ENCODE measurements at places on chromosomes 11 and 22.

GRCh38 chr11:61972672-61973475 lies 5.4 kb upstream of the FTH1 start:
- H3K4me3 ChIP-seq = peak overlapping the region; percentile 1
- H3K27me3 ChIP-seq = no peaks in the 10 kb centered on the region
- peaks cover 82% of the 10 kb centered on the region for H3K4me1 ChIP-seq

GRCh38 chr22:17978027-17978426 lies 46.3 kb downstream of the MICAL3 start:
- H3K27me3 ChIP-seq = no peaks in the 10 kb centered on the region
- no peak overlapping the region for H3K27ac ChIP-seq
- DNase-seq = no peak
- peaks cover 16% of the 10 kb centered on the region for H3K4me1 ChIP-seq
- no peak overlapping the region for H3K4me3 ChIP-seq

DNA sequence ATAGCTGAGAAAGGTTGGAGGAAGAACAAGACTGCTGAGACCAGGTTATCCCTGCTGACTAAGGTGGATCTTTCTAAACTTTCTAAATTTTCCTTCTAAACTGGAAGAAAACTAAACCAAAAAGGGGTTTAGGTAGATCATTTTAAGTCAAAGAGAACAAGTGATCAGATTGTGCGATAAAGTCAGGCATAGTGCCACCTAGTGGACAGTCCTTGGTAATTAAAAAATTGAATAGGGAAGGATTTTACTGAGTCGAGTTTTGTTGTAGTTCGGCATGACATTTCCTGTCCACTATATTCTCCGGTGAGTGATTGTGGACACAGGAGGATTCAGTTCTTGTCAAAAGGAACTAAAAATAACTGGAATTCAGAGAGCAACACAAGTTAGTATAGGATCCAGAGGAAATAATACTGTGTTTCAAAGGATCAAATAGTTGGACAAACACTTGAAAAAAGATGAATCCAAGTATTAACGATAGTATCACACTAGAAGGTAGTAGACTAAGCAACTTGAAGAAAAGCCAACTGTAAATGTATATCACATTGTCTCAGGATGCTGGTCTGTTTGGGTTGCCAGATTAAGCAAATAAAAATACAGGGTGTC lies 1236.4 kb downstream of the FAM181B start:
- H3K36me3 ChIP-seq = no peaks in the 10 kb centered on the region
- H3K4me1 ChIP-seq = peaks cover 4% of the 10 kb centered on the region
- no peak overlapping the region for H3K27ac ChIP-seq
- H3K4me3 ChIP-seq = no peak overlapping the region

DNA sequence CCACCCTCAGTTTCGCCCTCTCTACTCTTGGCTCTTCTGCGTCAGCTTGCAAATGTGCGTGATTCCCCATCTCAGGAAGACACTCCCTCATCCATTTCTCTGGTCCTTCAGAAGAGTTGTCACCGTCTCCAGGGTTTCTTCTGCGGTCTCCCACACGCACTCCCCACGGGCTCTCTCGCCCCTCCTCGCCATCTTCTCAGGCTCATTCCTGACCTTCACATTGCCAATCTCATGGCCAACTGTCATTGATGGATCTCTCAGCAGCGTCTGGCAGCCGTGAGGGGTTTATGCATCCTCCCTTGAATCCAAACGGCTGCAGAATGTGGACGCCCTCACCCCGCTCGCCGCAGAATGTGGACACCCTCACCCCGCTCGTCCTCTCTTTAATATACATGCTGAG lies 10.5 kb downstream of the SYNGR1 start:
- H3K27ac ChIP-seq = no peak overlapping the region
- DNase-seq = no peak
- peaks cover 41% of the 10 kb centered on the region for H3K4me1 ChIP-seq
- H3K4me3 ChIP-seq = no peak overlapping the region

DNA sequence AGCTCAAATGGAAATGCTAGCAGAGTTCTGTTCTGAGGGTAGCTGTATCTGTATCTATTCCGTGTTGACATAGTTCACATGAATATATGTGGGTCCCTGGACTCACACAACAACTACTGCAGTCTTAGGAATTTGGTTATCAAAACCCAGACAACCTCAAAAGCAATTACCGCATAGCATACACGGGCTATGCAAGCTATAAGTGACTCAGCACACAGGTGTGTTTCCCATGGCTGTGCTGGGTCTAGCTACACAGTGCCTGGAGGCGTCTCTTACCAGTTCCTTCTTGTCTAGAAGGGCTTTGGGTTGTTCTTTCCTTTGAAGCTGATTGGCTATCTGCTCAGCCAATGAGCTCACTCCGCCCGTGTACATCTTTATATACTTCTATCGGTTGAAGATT lies 98.2 kb upstream of the BID start:
- peaks cover 32% of the 10 kb centered on the region for H3K36me3 ChIP-seq
- no peak overlapping the region for H3K27ac ChIP-seq
- no peak overlapping the region for H3K4me3 ChIP-seq
- H3K4me1 ChIP-seq = peaks cover 4% of the 10 kb centered on the region
- no peak for DNase-seq
- no peaks in the 10 kb centered on the region for H3K27me3 ChIP-seq

DNA sequence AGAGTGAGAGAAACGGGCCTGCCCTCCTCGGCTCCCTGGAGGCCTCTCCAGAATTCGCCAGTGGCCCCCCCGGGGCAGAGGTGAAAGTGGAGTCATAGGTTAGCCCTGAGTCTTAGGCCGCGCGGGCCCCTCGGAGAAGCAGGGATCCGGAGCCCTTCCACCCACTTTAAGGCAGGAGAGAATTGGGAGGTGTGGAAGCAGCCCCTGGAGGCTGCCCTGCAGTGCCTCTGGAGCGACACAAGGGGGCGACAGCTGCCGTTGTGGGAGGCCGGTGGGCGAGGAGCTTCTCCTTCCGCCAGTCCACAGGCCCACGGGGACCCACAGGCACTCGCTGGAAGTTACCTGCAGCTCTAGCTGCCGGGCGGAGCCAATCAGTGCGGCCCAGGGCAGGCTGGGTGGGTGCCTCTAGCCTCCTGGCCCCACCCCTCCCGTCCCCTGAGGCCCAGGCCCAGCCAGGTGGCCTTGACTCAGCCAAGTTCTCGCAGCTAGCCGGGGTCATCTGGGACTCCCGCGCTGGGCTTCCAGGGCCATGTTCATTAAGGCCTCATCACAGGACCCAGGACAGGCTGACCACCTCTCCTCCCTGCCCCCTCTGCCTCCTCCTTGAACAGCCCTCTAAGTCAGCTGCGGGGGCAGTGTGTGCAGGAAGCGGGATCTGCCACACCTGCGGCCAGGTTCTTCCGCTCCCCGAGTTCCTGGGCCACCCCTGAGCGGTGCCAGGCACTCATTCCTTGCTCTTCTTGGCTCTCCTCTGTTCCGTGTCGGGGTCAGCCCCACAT lies 5.0 kb downstream of the DGKZ start:
- peak overlapping the region; percentile 6 for H3K27ac ChIP-seq
- H3K27me3 ChIP-seq = no peaks in the 10 kb centered on the region
- no peak overlapping the region for H3K4me3 ChIP-seq
- peaks cover 19% of the 10 kb centered on the region for H3K4me1 ChIP-seq
- DNase-seq = peak; percentile 63

DNA sequence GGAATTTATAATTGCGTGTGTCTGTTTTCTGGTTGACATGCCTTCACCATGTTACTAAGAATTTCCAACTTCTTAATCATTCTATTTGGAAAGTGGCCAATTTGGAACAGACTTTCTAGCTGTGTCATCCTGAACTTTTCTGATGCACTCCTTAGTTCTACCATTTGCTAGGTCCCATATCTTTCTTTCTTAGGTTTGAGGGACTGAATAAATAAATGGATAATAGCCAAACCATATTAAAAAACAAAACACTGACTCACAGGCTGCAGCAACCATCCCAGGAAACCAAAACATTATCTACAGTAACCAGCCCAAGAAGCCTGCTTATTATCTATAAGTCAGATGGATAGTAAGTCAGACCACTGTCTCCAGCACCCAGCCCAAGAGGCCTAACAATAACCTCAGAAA lies 57.5 kb upstream of the PLET1 start:
- no peak for DNase-seq
- H3K27me3 ChIP-seq = peaks cover 15% of the 10 kb centered on the region
- no peak overlapping the region for H3K4me3 ChIP-seq

DNA sequence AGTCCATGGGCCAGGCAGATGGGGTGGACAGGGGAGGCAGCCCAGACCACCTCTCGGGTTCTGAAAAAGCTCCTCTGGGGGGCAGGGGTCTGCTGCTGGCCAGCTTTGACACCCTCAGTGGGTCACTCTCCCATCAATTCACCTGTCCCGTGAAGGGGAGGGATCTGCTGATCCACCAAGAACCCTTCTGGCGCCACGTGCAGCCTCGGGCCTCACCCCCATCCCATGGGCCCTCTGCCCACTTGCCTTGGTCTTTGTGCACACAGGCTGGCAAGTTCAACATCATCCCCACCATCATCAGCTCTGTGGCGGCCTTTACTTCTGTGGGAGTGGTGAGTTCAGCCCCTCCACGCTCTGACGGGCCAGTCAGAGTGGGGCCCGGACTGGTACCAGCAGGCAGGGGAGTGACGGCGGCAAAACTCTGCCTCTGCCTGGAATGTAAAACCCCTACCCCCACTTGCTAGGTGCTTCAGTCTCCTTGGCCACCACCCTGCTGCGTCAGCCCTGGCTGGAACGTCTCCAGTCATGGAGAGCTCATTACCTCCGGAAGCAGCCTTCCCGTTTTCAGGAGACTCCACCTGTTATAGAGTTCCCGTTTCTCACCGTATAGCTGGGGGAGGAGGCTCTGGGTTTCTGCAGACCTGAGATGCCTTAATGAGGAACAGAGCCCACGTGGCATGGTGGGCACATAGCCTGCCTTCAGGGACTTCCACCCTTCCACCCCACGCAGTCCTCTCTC lies 12.7 kb downstream of the PRG3 start:
- H3K27ac ChIP-seq = no peak overlapping the region
- no peak for DNase-seq
- no peaks in the 10 kb centered on the region for H3K4me1 ChIP-seq
- peaks cover 20% of the 10 kb centered on the region for H3K27me3 ChIP-seq
- no peak overlapping the region for H3K4me3 ChIP-seq
- no peaks in the 10 kb centered on the region for H3K36me3 ChIP-seq

DNA sequence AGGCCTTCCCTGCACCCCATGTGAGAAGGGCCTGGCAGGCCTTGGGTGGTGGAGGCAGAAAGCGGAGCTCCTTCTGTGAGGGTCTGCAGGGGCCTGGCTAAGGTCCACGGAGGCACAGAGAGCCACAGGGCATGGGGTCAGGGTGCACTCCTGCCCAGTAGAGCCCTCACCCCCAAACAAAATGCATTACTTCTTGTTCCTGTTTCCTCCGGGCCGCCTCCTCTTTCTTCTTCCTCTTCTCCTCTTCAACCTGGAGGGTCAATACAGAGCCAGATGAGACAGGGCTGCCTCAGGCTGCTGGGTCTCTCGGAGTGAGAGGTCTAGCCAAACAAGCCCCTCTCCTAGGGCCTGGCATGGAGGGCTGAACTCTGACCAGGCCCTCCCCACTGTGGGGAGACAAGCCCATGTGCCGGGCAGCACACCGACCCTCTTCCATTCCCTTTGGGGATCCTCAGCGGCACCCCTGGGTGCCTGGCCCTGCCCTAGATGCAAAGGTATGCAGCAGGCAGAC lies 10.3 kb upstream of the NAP1L4 start:
- no peak overlapping the region for H3K27ac ChIP-seq
- peaks cover 7% of the 10 kb centered on the region for H3K4me1 ChIP-seq
- peaks cover 16% of the 10 kb centered on the region for H3K36me3 ChIP-seq
- no peaks in the 10 kb centered on the region for H3K27me3 ChIP-seq

DNA sequence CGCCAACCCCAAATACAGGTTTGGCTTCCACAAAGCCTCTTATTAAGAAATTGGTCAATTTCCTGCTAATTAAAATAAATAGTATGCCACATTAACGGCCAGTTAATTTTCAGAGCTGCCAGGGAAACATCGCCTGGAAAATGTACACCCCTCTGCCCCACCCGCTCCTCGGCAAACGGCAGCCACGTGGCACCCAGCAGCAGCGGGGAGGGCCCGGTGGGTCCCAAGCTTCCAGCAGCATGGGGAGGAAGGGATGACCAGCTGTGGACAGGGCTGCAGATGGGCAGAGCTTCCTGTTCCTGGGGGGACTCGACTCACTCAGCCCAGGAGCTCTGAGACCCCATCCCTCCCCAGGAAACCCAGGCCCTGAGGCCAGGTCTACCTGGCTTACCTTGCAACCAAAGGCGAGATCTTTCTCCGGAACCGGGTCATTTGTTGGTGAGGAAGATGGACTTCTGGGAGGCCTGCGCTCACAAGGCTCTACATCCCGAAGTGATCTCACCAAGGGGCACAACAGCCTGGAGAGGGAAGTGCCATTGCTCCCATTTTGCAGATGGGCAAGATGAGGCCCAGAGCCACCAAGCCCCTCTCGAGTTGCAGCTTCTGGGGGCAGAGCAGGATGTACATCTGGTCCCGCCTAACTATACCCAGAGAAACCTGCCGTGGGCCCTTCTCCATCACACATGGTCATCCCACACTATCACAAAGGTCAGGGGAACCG lies 68.3 kb downstream of the IGLL1 start:
- H3K4me1 ChIP-seq = peaks cover 48% of the 10 kb centered on the region
- no peaks in the 10 kb centered on the region for H3K36me3 ChIP-seq
- peak overlapping the region; percentile 95 for H3K27ac ChIP-seq

DNA sequence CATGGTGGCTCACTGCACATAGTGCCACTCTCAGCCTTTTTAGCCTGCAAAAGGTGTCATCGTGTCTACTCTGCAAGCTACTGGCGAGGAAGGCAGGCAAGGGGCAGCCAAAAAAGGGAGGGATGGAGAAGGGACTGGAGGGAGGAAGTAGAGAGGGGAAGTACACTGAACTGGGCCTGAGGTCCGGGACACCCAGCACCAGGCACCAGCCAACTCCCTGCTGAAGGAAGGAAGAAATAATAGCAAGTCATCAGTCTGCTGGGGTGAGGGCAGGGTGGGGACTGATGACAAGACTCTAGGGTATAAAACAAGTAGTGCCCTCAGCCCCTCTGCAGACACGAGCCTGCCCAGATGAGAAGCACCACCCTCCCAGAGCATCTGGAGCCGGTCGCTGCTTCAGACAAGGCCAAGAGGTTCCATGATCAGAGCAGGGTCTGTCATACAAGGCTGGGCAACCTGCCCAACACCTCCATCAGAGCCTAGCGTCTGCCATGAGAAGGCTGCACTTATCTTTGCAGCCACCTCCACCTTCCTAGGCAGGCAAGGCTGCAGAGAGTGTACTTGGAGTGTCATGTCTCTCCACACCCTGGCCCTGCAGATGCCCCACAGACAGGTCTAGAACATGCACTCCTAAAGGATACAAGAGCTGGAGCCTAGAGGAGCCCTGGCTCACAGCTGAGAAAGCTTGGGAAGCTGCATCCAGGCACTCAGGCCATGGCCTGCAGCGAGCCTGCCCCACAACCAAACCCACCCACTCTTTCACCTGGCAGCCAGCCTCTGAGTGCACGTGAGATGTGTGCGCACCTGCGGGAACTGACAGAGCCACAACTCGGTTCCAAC lies 9.0 kb upstream of the COMT start:
- H3K27me3 ChIP-seq = no peaks in the 10 kb centered on the region
- no peaks in the 10 kb centered on the region for H3K4me1 ChIP-seq
- H3K36me3 ChIP-seq = peaks cover 32% of the 10 kb centered on the region

GRCh38 chr11:69947059-69947792 lies 128.0 kb upstream of the FGF3 start:
- H3K4me3 ChIP-seq = no peak overlapping the region
- no peak for DNase-seq
- no peaks in the 10 kb centered on the region for H3K36me3 ChIP-seq
- peaks cover 22% of the 10 kb centered on the region for H3K4me1 ChIP-seq
- H3K27ac ChIP-seq = peak overlapping the region; percentile 81
- H3K27me3 ChIP-seq = peaks cover 2% of the 10 kb centered on the region

All from mesothelial cell of epicardium (in vitro differentiated cells).